NCI-H187 (cell line): ENCODE measurements at places on chromosomes 1 and 21.

DNA sequence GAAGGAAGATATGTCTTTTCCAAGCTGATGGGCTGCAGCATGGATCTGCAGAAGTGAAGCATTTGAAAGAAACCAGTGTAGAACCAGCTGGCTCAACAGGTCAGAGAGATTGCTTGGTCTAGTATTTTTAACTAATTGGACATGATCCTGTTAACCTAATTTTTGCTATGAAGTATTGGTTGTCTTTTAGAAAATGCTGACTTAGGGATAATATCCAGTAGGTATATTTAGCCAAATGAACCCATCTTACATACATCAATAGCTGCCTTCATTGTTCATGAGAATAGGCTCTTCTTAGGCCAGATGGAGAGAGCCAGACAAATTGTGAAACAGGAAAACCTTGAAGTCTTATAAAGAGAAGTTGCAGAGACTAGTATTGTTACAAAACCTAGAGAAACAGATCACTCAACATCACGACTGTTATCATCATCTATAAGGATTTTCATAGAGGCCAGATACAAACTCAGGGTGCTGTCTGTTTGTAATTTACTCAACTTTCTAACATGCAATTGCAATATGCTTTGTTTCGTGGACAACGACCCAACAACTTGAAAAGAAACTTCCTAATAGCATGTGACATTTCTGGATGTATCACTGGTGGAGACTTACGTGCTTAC, 148.2 kb downstream of the DISC1 start:
- DNase-seq = no peak

GRCh38 chr21:16842696-16843035, 670.2 kb upstream of the CXADR start:
- DNase-seq = no peak

- peak; percentile 81 for DNase-seq
Observed at GRCh38 chr21:44681861-44682579, at the start of gene KRTAP12-1. Gene KRTAP12-1, minus strand, starts transcription at chr21:44682163. Its CDS starts 40 bp downstream, at chr21:44682123.

DNA sequence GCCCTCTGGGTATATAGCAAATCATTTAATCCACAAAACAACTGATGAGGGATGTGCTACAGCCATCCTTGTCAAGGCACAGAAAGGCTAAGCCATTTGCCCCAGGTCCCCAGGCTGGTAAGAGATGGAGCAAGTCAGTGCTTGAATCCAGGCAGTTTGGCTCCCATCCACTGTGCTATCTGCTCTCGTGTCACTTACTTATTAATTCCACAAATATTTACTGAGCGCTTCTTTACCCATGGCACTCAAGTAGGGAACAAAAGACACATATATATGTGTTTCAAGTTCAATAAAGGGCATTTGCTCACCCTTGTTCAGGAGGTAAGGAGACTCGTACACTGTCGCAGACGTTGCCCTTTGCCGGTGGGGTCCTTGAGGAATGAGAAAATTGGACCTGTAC, 38.6 kb upstream of the MPZL1 start:
- no peak for DNase-seq

DNA sequence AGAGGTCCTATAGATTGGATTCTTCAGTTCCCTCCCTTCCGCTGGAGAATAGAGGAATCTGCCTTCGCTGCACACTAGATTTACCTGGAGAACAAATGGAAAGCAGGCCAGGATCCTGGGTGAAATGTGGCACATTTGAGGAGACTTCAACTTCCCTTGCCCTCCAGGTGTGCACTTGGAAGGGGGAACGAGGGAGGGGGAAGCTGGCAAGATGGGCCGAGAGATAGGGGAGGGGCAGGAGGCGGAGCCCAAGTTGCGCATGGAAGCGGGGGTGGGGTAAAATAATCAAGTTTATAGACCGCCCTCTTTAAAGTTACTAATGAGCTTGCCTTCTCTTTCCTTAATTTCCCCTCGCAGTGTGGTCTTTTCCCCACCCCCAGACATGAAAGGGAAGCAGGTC, 155.7 kb upstream of the CAMK1G start:
- DNase-seq = no peak

DNA sequence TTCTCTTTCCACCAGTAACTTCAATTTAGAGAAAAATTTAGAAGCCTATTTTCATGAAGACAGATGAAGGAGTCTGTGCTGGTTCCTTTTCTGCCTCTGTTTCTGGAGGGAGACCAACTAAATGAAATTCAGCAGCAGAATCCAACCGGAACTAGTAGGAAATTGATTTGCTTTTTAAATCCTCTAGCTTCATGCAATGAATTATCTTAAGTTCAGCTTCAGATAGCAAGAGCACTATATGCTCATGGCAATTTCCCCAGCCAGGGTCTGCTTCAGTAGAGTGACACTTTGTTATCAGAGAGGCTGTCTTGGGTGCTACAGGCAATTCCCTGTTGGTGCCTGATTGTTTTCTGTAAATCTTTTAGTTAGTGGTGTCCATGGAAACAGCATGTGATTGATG, 189.7 kb downstream of the SLC35F3 start:
- no peak for DNase-seq

- no peak for DNase-seq
Observed at GRCh38 chr1:64060611-64061302, 142.7 kb upstream of the UBE2U start.

GRCh38 chr1:181669246-181669645, 185.9 kb downstream of the CACNA1E start:
- DNase-seq = no peak

- no peak for DNase-seq
Observed at GRCh38 chr1:5501206-5501930, 490.9 kb downstream of the NPHP4 start.

GRCh38 chr1:33905241-33905640, 41.4 kb downstream of the HMGB4 start:
- DNase-seq = no peak

GRCh38 chr1:42206164-42206563, 41.6 kb upstream of the GUCA2A start:
- no peak for DNase-seq

DNA sequence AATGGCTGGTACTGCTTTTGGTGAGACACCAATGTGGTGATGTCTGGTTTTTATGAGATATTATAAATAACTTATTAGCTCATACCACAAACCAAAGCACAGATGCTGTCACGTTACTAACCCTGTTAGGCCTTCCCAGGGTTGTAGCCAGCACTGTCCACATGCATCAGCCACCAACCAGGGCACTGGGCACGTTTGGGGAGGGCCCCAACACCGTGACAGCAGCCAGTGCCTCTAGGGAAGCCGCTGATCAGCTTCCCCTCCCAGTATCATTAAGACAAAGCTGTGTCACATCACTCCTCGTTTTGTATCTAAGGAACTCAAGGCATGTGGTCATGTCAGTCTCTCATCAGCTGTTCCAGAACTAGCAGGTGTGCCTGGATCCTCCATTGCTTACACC, 13.9 kb downstream of the URB1 start:
- no peak for DNase-seq

DNA sequence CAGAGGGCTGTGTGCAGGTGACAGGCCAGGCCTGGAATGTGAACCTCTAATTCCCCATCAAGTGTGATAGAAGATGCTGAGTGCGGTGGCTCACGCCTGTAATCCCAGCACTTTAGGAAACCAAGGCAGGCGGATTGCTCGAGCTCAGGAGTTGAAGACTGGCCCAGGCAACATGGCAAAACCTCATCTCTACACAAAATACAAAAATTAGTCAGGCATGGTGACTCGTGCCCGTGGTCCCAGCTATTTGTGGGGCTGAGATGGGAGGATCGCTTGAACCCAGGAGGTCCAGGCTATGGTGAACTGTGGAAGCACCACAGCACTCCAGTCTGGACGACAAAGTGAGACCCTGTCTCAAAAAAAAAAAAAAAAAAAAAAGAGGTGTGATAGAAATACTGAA, 40.1 kb upstream of the PUM1 start:
- DNase-seq = no peak

GRCh38 chr1:230824919-230825721, 43.2 kb downstream of the C1orf198 start:
- DNase-seq = no peak

DNA sequence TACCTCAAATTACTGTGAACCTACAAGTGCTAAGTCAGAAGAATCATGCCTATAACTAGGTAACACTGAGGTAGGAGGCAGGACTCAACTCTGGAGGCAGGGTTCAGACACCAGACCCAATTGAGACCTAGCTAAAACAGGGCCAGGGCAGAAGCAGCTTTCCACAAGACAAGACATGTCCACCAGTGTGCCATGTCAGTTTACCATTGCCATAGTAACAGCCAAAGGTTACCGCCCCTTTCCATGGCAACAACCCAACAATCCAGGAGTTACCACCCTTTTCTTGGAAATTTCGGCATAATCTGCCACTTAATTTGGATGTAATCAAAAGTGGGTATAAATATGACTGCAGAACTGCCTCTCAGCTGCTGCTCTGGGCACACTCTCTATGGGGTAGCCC, 432.3 kb downstream of the DPYD start:
- no peak for DNase-seq

DNA sequence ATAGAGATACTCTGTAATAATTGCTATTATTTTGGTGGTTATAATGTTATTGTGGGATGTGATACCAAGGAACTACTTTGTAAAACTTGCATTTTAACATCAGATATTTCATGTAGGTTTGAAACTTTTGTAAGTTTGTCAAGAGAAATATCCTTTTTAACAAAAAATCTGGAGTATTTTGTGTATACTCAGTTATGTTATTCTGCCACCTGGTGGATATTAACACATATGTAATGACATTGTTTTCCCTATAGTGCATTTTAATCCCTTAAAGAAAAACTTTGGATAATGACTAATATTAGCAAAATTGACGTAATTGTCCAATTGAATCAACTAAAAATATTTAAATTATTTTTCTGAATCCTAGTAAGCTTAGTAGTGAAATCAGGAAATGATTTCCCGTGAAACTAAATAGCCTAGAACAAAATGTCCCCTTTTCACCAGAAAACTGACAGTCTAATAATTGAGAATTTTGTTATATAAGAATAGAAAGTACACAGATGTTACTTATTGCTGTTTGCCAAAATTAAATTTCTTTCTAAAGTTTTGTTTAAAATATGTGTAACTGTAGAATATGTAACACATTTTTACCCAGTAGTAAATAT, 39.6 kb downstream of the KCTD3 start:
- no peak for DNase-seq

- no peak for DNase-seq
Observed at GRCh38 chr21:45302082-45303061, 14.7 kb upstream of the POFUT2 start.

DNA sequence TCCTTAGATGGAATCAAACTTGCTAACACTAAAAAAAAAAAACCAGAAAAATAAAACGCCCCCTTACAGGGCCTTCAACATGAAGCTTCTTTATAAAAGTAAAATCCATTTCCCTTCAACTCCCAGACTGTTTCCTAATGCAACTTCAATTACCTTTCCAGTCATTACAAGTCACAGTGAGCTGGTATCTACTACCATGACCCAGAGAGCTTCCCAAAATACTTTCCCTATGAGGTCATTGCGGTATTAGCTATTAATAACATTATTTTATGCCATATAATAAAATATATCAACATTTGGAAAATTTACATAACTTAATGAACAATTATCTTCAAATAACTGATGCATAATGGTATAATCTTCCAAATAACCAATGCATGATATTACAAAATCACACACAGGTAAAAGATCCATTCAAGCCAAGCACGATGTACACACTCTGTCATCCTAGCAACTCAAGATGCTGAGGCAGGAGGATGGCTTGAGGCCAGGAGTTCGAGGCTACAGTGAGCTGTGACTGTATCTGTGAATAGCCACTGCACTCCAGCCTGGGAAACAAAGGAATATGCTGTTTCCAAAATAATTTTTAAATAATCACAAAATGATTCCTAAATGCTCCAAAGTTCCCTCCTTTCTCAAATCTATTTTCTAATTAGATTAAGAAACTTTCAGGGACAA, 24.1 kb downstream of the EIF4G3 start:
- DNase-seq = no peak

DNA sequence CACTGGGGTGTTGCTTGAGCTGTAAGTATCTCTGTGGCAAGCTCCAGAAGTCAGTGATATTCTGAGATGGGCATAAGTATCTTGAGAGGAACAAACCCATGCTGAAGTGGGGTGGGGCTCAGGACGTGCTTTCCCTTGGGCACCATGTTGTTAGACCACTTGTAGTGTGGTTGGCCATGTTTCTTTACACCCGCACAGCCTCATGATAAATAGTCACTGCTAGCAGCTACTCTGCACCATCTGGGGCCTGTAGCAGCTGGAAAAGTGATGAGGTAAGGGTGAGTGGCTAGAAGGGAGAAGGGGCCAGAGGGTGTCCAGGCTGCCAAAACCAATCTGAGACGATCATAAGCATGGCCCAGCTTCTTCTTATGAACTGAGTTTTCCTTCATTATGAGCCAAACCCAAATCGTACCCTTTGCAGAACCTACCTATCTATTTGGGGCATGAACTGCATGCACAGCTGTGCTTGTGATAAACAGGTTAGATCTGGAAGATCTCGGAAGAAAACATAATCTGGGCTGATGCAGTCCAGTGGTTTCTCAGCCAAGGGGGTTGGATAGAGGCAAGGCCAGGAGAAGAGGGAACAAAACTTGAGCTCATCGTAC, 91.9 kb upstream of the IRF2BP2 start:
- DNase-seq = no peak

- no peak for DNase-seq
Observed at GRCh38 chr21:41325138-41325912, 8.7 kb downstream of the FAM3B start.

GRCh38 chr1:51044834-51045233, 57.2 kb upstream of the C1orf185 start:
- DNase-seq = no peak

- DNase-seq = no peak
Observed at GRCh38 chr1:4726620-4727341, 72.4 kb downstream of the AJAP1 start.

- DNase-seq = no peak
Observed at GRCh38 chr1:26044971-26045721, 772 bp downstream of the SLC30A2 start.

DNA sequence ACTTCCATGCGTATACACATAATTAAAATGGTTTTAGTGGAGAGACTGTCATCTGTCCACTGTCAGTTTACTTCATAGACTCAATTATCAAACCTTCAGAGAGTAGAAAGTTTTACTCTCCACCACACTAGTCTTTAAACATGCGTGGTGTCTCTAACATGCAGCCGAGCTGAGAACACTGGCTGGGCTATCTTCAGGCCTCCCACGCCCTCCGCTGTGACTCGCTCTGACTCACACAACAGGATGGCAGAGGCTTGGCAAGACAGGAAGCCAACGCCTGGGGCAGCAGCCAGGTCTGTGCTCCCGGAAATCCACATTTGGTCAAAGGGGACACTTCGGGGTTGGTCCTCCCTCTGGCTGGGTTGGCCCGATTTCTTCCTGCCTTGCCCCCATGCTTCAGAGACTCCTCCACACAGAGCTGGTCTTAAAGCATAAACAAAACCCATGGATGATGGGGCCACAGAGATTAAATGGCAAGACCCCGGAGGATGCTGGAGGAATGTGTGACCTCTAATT, 22.7 kb upstream of the IFNGR2 start:
- no peak for DNase-seq

DNA sequence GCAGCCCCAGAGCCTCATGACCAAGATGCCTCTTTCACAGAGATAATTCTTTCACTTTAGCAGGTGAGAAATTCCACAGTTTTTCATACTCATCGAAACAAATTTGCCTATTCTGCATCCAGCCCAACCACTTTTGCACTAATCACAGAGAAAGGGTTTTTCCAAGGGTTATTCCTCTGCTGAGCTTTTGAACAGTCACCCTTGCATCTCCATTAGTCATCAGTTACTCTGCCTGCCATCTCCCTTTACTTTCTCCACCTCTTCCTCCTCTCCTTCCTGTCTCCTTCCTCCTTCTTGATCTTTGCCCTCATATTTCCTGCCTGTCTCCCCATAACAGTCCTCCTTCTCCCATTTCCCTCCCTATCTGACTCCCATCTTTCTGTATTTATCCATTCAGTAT, 43.9 kb downstream of the FH start:
- DNase-seq = no peak
